ENCODE measurements at places on chromosomes 6 and 20. TPM values are rescaled to one million over a fixed set of nuclear protein-coding genes. Genes with fewer than 3 reads are reported as not detected.

Gene COL11A2
- total RNA-seq = 28.7 TPM

Gene MYMX
- total RNA-seq = 7.3 TPM

Gene NOTCH4
- 9.9 TPM for total RNA-seq

Gene CDS2
- 27.1 TPM for total RNA-seq

Gene SLCO4A1
- not detected for total RNA-seq

Gene ZNF335
- total RNA-seq = 6.3 TPM

Gene CPXM1
- 26.1 TPM for total RNA-seq

Gene HDGFL1
- not detected for total RNA-seq

Gene MED23
- 35.0 TPM for total RNA-seq

Gene WFDC6
- not detected for total RNA-seq
